HFF-Myc (cell line): ENCODE measurements at places on chromosomes 13 and 19.

DNA sequence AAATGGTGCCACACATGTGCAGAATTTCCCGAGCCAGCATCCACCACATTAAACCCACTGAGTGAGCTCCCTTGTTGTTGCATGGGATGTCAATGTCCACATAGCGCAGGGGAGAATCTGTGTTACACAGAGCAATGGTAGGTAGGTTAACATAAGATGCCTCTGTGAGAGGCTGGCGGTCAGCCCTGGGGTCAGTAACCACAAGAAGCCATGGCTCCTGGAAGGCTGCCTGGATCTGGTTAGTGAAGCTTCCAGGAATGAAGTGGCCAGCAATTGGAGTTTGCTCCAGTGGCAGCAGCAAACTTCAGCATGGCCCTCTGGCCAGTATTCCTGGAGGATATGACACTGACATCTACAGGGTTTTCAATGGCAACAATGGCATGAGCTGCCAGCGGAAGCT, 37.0 kb upstream of the PCDH9 start:
- no peak for DNase-seq

GRCh38 chr13:37395544-37395943, 203.0 kb downstream of the POSTN start:
- DNase-seq: no peak

DNA sequence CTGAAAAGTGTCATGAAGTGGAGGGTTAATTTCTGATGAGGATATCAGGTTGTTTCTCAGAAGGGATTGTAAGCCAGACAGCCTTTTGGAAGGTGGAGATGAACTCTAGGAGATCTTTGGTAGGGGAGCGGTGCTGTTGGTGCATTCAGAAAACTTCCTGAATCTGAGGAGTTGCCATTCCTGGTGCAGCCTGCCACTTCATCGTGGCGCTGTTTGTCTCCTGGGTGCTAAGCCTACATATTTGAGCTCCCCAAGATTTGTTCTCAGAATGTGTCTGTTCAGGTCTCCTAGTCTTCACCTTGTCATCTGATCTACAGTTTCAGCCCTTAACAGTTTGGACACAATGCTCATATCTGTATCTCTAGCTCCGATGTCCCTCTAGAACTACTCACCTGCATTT, 285.6 kb downstream of the MTUS2 start:
- no peak for DNase-seq

- DNase-seq: no peak
Measured at GRCh38 chr13:43963726-43964125, 84.0 kb downstream of the LACC1 start.

- DNase-seq: no peak
Measured at GRCh38 chr19:17772172-17772571, 20.9 kb downstream of the FCHO1 start.

DNA sequence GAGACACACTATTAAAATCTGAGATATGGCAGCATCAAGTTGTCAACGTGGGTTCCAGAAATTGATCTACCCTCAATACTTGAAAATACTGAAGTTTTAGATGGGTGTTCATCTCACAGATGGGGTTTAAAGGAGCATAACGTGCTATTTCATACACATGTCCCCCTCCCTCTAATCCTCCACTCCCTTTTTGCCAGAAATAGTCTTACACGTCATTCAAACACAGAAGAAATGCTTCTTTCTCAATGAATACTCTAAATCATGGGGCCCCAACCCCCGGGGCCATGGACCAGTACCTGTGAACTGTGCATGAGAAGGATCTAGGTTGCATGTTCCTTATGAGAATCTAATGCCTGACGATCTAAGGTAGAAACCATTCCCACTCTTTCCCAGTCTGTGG, 19.6 kb downstream of the KLF12 start:
- DNase-seq: no peak

DNA sequence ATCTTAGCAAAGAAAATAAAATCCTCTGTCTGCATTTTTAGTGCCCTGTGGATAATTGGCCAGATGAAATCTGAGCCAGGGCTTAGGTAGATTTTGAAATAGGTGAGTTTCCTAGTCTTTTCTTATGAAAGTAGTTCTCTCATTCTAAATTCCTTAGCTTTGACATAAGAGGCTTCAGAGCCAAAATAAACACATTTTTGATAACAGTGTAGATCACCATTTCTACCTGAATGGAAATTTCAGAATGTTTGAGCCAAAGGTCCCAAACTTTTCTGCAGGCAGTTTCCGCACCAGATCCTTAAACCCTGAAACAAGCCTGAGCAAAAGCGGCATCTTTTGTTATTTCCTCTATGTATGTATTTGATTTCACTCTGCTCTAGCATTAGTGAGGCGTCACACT, 551.2 kb downstream of the EFNB2 start:
- DNase-seq: no peak
